Progenitor cell of endocrine pancreas (in vitro differentiated cells): ENCODE measurements at places on chromosomes 7 and 10. TPM values are rescaled to one million over a fixed set of nuclear protein-coding genes. Genes with fewer than 3 reads are reported as not detected.

DNA sequence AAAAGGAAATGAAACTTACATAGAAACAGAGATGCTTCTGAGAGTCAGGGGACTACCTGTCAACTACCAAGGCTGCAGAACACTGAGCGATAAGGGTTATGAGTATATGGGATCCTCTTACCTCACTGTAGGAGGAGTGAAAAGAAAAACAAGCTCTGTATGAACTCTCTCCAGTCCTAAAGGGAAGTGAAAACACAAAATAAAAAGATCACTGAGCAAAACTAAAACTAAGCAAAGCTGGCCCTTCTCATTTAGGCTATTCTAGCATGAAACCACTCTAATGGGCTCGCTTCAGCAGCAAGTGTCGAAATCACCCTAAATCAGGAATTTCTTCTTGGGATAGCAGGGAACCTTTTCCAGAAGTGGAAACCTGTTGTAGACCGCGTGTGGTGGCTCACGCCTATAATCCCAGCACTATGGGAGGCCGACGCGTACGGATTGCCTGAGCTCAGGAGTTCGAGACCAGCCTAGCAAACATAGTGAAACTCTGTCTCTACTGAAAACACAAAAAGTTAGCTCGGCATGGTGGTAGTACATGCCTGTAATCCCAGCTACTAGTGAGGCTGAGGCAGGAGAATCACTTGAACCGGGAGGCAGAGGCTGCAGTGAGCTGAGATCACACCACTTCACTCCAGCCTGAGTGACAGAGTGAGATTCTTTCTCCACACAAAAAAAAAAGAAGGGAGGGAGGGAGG, 27.0 kb downstream of the DCLRE1C start:
- H3K27ac ChIP-seq, result no peak overlapping the region
- H3K27me3 ChIP-seq, result no peaks in the 10 kb centered on the region
- DNase-seq, result no peak
- no peaks in the 10 kb centered on the region for H3K4me1 ChIP-seq
- peaks cover 28% of the 10 kb centered on the region for H3K36me3 ChIP-seq

GRCh38 chr7:1558841-1559625, 3.0 kb upstream of the TMEM184A start:
- no peaks in the 10 kb centered on the region for H3K27me3 ChIP-seq
- peaks cover 7% of the 10 kb centered on the region for H3K4me1 ChIP-seq
- no peaks in the 10 kb centered on the region for H3K36me3 ChIP-seq
- H3K27ac ChIP-seq, result no peak overlapping the region

DNA sequence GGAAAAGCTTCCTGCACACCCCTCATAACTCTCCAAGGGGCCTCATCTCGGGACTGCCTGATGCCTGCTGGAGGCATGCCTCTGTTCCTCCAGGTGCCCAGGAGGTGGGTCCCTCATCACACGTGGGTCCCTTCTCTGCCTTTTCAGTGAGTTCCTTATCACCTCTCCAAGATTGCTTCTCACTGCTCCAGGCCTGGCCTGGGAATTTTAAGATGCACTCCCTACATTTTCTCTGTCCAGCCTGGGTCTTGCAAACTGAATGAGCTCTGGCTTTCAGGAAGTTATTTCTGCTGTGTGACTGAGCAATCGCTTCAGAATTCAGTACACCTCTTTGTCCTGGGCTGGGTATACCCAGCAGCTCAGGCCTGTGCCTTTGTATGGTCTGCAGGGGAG, 43.8 kb downstream of the LRRC18 start:
- H3K4me3 ChIP-seq, result no peak overlapping the region
- no peaks in the 10 kb centered on the region for H3K36me3 ChIP-seq
- no peak overlapping the region for H3K27ac ChIP-seq
- DNase-seq, result no peak
- no peaks in the 10 kb centered on the region for H3K4me1 ChIP-seq

DNA sequence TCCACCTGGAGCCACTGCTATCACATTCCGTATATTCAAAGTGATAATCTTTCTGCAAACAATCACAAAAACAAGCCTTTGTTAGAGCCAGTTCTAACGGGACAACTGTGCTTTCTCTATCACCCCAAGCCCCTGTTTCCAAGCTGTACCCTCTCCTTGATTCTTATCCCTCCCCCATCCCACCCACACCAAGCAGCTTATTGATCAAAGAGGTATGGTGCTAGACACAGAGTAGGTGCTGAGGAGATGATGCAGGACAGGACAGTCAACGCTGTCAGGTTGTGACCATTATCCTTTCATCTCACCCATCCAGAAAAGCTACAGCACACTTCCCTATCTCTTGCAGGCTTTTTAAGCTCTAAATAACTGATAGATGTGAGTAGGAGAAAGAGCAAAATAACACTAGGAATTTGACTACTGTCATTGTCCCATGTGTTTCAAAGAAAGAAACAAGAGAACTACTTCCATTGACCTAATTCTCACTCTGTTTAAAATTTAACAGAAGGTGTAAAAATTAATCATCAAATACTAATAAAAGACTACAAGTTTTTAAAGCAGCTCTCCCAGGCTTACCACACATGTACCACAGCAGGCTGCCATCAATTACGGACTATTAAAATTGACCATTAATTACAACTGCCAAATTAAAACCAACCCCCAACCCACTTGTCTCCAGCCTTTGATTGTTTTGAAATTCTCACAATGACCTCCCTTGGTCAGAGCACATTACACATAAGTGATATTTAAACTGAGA, 94.3 kb downstream of the ELAPOR2 start:
- no peak for DNase-seq
- peaks cover 28% of the 10 kb centered on the region for H3K4me1 ChIP-seq
- no peaks in the 10 kb centered on the region for H3K27me3 ChIP-seq

- peaks cover 20% of the 10 kb centered on the region for H3K36me3 ChIP-seq
- peak overlapping the region; percentile 37 for H3K27ac ChIP-seq
- no peak overlapping the region for H3K4me3 ChIP-seq
- no peaks in the 10 kb centered on the region for H3K27me3 ChIP-seq
- DNase-seq, result no peak
Observed at GRCh38 chr10:77842652-77843212, 83.8 kb downstream of the DLG5 start.

DNA sequence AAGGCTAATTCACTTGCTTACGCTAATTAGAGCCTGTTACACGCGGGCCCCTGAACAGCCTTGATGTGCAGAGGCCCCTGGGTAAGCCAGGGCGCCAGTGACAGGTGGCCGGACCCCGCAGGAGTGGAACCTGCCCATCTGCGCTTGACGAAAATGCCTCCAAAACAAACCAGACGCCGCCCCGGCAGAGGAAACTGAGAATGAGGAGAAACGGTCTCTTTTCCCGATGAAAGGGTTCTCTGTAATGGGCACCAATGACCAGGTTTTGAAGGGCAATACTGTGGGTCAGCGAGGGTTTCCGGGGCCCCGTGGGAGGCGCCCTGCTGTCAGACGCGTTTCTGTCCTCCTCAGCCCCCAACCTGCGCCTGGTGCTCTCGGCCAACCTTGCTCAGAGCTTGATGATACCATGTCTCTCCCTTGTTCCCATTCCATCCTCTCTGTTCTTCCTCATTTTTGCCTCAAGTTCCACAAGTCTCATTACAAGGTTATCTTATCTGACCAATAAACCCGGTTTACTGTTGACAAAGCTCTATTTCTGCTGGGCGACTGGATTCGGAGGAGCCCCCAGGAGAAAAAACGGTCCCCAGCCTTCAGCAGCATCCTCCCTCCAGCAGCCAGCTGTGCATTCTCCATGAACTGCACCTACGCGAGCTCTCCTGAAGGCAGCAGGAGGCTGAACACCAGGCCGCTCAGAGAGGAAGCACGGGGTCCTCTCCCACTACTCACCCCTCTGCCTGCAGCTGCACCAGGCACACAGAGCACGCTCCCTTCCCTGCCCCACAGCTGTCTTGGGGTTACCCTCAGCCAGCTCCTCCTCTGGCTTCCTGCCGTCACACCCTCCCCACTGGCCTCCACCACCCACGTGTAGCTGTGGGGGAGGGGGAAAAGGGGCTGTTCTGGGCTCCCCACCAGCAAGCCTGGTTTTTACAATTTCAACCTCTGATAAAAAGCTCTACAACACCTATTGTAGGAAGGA, 202.0 kb downstream of the MAD1L1 start:
- peak overlapping the region; percentile 73 for H3K27ac ChIP-seq
- DNase-seq, result no peak
- no peaks in the 10 kb centered on the region for H3K27me3 ChIP-seq
- no peak overlapping the region for H3K4me3 ChIP-seq
- H3K36me3 ChIP-seq, result peaks cover 31% of the 10 kb centered on the region

DNA sequence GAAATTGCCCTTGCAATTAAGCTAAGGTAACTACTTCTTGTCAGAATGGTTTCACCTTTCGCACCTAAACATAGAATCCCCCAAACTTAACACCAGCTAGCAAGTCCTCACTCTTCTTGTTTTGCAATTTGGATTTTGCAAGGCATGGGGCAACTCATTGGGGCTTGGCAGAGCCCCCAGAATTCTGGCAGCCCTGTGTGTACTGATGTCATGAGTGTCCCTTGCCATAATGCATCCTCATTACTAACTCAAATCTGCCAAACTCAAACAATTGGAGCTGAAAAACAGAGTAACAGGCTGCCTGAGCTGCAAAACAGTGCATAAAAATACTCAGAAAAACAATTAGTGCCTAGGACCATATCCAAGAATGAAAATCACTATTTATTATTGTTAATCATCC, 7.9 kb upstream of the XPNPEP1 start:
- H3K4me1 ChIP-seq, result peaks cover 7% of the 10 kb centered on the region
- H3K27me3 ChIP-seq, result peaks cover 8% of the 10 kb centered on the region
- peak overlapping the region; percentile 33 for H3K27ac ChIP-seq
- H3K4me3 ChIP-seq, result no peak overlapping the region
- DNase-seq, result no peak

DNA sequence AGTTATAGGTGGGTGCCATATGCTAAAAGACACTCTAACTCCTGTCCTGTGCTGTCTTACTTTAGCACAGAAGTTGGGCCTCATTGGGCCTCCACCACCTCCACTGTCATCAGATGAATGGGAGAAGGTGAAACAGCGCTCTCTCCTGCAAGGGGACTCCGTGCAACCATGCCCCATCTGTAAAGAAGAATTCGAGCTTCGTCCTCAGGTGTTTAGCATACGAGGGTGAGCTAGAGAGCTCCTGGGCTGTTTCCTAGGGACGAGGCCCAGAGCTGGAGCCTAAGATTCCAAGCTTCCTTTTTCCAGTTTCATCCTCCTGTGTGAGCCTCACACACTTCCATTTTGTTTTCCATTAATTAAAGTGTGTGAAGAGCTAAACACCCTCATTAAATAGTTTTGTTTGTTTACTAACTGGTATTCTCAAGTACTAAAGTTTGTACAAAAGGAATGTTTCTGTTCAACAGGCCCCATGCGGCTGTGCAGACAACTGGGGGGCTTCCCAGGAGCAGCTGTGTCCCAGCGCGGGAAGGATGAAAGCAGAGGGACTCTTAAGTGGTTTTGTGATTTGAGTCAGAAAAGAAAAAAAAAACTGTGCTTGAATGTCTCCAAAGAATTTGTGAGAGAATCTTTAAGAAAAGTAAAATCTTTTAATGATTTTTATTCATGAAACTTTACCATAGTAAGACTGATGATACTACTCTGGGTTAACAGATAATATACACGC, 14.1 kb downstream of the RNF32 start:
- no peak overlapping the region for H3K27ac ChIP-seq
- no peak for DNase-seq
- peaks cover 18% of the 10 kb centered on the region for H3K36me3 ChIP-seq

- no peak for DNase-seq
- H3K36me3 ChIP-seq, result no peaks in the 10 kb centered on the region
- H3K27ac ChIP-seq, result no peak overlapping the region
- peaks cover 2% of the 10 kb centered on the region for H3K4me1 ChIP-seq
Observed at GRCh38 chr7:114190387-114190786, 224.2 kb upstream of the FOXP2 start.

GRCh38 chr10:123972481-123973401, 81.1 kb upstream of the CPXM2 start:
- no peak overlapping the region for H3K27ac ChIP-seq
- no peak overlapping the region for H3K4me3 ChIP-seq
- peaks cover 81% of the 10 kb centered on the region for H3K27me3 ChIP-seq
- H3K4me1 ChIP-seq, result no peaks in the 10 kb centered on the region
- DNase-seq, result no peak
- no peaks in the 10 kb centered on the region for H3K36me3 ChIP-seq

DNA sequence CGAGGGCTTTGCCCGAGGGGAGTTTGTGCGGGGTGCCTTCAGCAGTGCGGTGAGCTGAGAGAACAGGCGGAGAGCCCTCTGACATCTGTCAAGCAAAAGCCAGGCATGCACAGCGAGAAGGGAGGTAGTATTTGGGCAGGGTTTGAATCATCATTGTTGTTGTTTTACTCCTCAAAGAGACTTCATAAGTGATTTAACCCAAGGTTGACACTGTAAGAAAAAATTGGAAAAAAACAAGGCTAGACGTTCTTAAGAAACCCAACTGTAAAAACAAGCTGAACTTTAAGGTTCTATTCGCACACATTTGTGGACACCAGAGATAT, 1.3 kb downstream of the ADAM22 start:
- peaks cover 12% of the 10 kb centered on the region for H3K27me3 ChIP-seq
- peak overlapping the region; percentile 85 for H3K4me3 ChIP-seq
- H3K36me3 ChIP-seq, result no peaks in the 10 kb centered on the region
- DNase-seq, result no peak
- peaks cover 5% of the 10 kb centered on the region for H3K4me1 ChIP-seq

- DNase-seq, result peak; percentile 62
- H3K4me1 ChIP-seq, result no peaks in the 10 kb centered on the region
- H3K36me3 ChIP-seq, result no peaks in the 10 kb centered on the region
- peaks cover 32% of the 10 kb centered on the region for H3K27me3 ChIP-seq
- no peak overlapping the region for H3K4me3 ChIP-seq
Observed at GRCh38 chr7:158362912-158363905, 224.4 kb downstream of the PTPRN2 start.

- H3K4me1 ChIP-seq, result no peaks in the 10 kb centered on the region
- no peak for DNase-seq
- no peak overlapping the region for H3K27ac ChIP-seq
- H3K4me3 ChIP-seq, result no peak overlapping the region
Observed at GRCh38 chr7:49580000-49580399, 193.4 kb upstream of the VWC2 start.

DNA sequence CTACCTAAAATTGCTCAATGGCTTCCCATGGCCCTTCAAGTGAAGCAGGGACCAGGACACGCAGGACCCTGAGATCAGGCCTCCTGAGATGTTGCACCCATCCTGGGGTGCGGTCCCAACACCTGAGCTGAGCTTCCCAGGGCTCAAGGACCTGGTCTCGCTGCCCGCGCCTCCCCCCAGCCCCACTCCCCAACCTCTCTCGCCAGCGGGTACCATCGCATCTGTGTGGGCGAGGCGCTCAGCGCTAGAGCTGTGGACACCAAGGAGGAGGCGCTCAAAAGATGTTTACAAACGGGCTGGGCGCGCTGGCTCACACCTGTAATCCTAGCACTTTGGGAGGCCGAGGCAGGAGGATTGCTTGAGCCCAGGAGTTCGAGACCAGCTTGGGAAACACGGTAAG, 7.4 kb upstream of the CRYGN start:
- no peak overlapping the region for H3K4me3 ChIP-seq
- H3K27me3 ChIP-seq, result peaks cover 32% of the 10 kb centered on the region

GRCh38 chr7:36128448-36129047, 24.5 kb upstream of the EEPD1 start:
- peak overlapping the region; percentile 38 for H3K27ac ChIP-seq
- no peaks in the 10 kb centered on the region for H3K27me3 ChIP-seq
- no peak overlapping the region for H3K4me3 ChIP-seq

NOD1 gene
- total RNA-seq, result 2.9 and 3.6 TPM in 2 replicates

STEAP4 gene
- total RNA-seq, result not detected in 2 replicates

GIMAP8 gene
- not detected in 2 replicates for total RNA-seq

UPK3B gene
- 1.7 and 4.7 TPM in 2 replicates for total RNA-seq

FEZF1 gene
- not detected in 2 replicates for total RNA-seq

C10orf120 gene
- total RNA-seq, result not detected in 2 replicates

C7orf33 gene
- total RNA-seq, result not detected in 2 replicates

HACD1 gene
- 14.3 and 15.9 TPM in 2 replicates for total RNA-seq
